ENCODE measurements at places on chromosomes 1 and 21.

DNA sequence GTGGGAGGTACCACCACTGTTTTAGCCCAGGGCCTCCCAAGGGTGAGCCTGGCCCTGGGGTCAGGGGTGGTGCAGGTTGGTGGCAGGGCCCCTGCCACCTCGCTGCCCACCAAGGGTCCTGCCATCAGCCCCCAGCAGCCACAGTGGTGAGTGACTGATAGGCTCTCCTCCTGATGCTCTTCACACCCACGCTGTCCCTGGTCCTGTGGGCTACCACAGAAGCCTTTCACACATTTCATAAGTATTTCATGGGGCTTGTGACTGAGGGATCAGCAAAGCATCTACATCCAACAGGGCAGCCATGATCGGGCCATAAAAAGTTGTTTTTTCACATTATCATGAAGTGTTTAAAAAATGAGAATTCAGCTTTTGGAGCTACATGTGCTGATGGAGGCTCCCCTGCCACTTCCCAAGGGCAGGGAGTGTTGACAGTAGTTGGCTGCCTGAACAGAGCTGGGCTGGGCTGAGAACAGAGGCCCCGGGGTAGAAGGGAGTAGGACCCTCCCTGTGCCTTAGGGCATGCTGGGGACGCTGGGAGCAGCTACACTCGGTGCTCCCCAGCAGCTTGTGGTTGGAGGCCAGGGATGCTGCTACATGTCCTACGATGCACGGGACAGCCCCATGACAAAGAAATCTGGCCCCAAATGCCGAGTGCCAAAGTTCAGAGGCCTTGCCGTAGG lies 73.1 kb upstream of the TMEM51 start:
- DNase-seq: no peak

GRCh38 chr1:53080041-53080440 lies 18.0 kb downstream of the PODN start:
- no peak for DNase-seq

DNA sequence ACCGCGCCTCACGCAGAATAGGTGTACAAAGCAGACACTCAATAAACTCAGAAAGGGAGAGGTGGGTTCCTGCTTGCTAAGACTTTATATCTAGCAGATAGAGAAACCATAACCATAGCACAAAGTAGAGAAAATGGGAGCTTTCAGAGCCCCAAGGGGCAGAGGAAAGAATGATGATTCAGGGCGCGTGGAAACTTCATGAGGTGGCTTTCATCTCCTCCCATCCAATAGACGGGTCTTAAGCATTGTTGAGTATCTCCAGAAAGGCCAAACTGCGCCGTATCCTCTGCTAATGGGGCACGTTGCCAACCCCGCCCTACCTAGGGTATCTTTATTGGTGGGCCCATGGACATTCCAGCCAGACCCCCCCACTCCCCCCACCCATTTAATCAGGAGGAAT lies 778 bp upstream of the MIXL1 start:
- DNase-seq: no peak

DNA sequence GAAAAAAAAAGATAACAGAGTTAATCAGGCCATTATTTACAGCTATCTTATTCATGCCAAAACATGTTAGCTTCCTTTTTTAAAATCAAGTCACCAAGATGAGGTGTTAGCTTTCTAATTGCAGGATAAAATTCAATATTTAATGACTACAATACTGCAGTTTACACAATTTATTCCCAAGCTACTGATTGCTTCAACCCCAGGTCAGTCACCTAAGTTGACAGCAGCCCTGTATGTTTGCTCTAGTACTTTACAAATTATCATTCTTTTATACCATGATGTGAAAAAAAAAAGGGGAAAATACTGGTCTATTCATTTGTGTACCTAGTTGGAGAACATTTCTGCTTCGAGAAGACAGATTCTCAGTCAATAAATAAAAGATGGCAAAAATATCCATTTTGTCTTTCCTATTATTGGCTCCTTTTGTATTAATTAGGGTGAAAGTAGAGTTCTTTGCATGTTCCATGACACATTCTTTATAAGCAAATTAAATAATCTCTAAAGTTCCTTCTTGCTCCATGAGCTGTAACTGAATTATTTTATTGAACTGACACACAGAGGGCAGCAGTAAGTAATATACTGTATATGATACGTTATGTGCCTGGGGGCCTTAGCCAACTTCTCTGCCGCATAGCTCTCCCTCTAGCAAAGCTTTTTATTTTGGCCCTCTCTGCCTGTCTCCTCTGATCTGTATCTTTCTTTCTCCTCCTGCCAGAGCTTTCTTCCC lies 48.0 kb downstream of the DIPK1A start:
- DNase-seq: no peak

GRCh38 chr21:27244352-27244751 lies 277.5 kb upstream of the ADAMTS5 start:
- DNase-seq: no peak
